Stimulated activated CD8-positive, alpha-beta memory T cell treated with anti-CD3 and anti-CD28 coated beads, Interleukin-4, amount 100 ng/mL, for 48 hours (primary cell): ENCODE measurements at places on chromosomes 6 and 20.
A peak's percentile ranks its signal among the peaks of the same experiment; 100 is the strongest.

DNA sequence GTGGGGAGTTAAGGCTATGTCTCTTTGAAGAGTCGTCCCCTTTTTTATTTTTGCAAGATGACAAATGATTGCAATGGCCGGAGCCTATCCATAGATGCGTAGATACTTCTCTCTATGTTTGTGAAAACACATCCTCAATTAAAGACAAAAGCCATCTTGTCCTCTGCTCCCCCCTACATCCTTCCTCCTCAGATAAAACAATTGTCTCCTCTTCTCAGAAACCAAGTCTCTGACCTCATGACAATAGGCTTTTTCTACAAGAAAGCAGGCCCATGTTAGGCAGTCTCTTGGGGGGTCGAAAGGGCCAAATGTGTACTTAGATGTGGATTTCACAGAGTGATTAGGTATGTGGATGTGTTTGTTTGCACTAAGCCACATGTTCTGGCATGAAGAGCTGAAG lies 51.1 kb upstream of the SSTR4 start:
- DNase-seq, result no peak

- no peak for DNase-seq
These were observed 64.1 kb downstream of the CLIC5 start for GRCh38 chr6:45951321-45952167.

DNA sequence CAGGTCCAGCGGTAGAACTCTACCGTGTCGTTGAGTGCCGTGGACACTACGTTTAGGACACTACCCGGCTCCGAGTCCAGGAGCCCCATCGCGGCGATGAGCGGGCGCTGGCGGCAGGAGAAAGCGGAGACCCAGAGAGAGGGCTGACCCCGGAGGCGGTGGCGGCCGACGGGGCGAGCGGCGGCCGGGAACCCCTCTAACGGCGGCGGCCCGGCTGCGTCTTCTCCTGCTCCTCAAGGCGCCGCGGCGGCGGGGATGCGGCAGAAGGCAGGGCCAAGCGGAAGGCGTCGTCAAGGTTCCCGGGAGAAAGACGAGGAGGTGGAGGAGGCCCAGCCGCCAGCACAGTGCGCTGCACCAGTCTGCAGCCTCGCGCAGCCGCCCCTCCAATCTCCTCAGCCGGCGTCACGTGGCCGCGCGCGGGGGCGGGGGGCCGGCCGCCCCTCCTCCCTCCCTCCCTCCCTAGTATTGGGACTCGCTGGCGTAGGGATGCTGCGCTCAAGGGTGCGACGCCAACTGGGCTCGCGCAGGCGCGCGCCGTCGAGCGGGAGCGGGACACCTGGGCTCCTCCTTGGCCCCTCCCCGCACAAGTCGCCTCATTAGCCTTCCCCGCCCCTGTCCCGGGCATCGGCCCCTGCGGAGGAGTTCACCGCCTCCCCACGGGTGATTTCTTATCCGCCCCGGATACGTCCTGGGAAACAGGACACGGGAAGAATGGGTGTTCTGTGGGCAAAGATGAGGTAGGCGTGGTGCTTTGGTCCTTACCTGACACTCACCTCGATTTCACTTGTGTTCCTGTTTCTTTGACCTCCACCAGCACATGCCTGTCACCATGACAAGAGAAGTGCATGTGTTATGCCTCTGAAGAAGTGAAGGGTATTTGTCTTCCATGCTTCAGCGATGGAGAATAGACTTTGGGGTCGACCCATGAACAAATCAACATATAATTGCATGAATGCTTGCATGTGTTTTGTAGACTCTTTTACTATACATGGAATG lies at the start of gene ELOVL4:
Gene ELOVL4 (minus strand): TSS at position 363 of the 996 bp plus-strand sequence. CDS start 274 bp downstream, at position 89.
- DNase-seq, result peak; percentile 75

GRCh38 chr6:22087960-22088706 lies 208.7 kb downstream of the PRL start:
- no peak for DNase-seq

DNA sequence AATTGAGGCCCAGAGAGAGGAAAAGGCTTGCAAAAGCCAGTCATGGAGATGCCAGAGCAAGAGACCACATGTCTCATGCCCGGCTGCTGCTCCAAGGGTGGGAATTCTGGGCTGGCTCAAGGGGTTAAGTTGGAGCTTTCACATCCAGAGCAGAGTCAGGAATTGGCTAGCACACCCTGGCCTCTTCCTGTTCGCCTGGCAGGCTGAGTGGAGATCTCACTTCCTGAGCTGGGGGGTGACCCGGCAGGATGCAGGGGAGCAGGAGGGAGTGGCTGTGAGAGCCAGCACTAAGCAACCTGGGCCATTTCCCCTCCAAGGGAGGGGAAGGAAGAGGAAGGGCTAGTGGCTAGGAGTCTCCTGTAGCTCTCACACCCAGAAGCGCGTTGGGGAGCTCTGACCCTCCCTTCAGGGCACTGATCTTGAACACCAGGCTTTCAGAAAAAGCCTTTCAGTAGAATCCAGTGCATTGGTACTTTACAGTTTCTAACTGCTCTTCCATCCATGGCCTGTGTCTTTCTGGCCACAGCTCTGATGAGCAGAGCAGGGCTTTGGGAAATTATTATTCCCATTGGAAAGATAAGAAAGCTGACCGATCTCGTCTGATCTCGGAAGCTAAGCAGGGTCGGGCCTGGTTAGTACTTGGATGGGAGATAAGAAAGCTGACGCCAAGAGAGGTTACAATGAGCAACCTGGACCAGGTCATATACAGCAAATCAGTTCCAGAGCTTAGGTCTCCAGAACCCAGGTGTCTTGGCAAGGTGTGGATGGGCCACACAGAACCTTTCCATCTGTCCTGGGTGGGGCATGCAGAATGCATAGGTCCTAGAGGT lies 2.2 kb upstream of the CCM2L start:
- no peak for DNase-seq

GRCh38 chr6:22350109-22350508 lies 53.3 kb upstream of the PRL start:
- no peak for DNase-seq

DNA sequence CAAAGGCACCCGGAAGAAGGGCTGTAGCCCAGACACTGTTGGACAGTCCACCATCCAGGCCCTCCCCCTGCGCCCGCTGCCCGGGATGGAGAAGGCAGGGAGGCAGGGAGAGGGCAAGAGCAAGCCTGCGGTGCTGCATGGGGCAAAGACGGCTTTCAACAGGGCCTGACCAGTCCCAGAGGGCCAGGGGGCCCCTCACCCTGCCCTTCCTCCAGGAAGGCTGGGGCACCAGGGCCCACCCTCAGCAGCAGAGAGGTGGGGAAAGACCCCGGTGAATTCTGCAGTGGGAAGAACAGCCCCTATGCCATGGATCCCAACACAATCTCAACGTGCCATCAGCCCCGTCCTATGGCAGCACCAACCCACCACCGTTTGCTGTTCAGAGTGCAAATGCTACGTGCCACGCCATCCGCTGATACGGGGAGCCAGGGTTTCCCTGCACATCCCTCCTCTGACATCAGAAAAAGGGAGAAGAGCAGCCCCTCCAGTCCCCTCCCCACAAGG lies 41.1 kb downstream of the RRBP1 start:
- DNase-seq, result no peak

- no peak for DNase-seq
These were observed 262.0 kb downstream of the BMP7 start for GRCh38 chr20:57004416-57004815.

DNA sequence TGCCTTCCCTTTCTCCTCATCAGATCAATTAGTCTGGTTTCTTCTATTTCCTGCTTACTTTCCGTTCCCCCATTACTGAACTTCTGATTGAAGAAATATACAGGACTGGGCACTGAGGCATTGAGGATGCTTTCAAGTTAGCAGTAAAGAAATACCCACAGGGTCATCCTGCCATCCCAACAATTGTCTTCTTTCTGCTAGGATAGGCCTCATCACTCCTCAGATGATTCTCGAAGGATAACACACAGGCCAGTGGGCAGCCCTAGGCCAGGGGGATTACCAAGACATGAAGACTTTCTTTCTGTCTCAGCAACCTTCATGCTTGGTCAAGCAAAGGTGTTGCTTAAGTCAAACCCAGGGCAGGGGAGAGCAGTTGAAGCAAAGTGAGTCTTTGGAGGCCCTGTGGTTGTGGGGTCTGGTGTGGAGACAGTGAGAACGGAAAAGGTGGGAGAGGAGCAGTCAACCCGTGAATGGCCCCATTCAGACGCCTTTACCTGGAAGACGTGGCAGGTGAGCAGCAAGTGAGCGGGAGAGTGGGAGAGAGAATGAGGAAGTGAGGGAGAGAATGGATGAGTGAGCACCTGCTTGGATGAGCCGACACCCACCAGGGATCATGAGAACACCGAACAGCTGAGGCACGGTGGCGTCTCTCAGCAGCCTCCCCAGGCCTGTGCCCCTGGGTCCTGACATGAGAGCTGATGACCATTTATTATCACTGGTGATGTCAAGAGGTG lies 462.9 kb downstream of the PREX1 start:
- DNase-seq, result no peak

DNA sequence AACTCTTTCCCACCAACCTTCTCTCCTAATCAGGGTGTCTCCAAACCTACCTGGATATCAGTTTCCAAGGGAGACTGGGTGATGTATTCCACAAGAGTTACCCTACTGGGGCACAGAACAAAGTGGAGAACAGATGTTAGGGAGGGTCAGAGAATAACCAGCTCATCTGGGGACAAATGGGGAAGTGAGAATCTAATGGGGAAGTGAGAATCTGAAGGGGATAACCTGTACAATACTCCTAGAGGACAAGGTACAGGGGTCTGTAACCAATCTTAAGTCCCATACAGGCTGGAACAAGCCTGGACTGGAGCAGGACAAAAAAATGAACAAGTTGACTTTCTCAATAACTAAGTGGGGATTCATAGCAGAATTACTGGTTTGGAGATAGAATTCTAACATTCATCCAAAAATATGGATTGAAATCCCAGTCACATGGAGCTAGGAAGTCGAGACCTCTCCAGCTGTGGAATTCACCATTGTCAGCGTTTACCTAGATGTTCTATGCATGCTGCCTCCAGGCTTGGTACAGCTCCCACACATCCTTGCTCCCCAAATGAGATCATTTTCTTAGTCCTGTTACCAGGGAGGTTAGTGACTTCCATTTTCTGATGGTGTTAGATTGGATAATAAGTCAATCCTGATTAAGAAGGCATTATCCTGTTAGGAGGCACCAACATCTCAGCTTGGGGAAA lies 214.8 kb upstream of the MOCS1 start:
- DNase-seq, result no peak

- DNase-seq, result no peak
These were observed 13.2 kb downstream of the FILIP1 start for GRCh38 chr6:75480425-75480824.

- DNase-seq, result no peak
These were observed 35.2 kb upstream of the STMND1 start for GRCh38 chr6:17066610-17067009.
